ENCODE measurements at places on chromosomes 12 and 14. TPM values are rescaled to one million over a fixed set of nuclear protein-coding genes. Genes with fewer than 3 reads are reported as not detected.
A peak's percentile ranks its signal among the peaks of the same experiment; 100 is the strongest.

DNA sequence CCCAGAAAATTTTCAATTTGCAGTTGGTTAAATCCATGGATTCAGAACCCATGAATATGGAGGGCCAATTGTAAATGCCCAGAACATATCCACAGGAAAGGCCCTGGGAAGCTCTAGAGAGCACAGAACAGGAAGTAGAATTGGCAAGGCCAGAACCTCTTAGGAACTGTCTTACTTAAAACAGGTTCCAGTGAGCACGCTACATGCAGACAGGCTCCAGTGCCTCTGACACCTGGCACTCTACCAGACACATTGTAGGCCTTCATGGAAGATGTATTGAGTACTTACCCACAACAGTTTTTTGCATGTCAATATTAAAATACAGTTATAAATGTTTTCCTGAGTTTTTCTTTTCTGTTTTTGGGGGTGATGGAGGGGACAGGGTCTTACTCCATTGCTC lies 188.2 kb upstream of the FRMD6 start:
- DNase-seq = no peak

Gene KIF5A
- total RNA-seq = 0.72 TPM

GRCh38 chr12:6383572-6384498 lies at the start of gene LTBR:
TSS of gene LTBR (plus strand) at chr12:6384162. CDS start at chr12:6384359, 197 bp downstream.
- DNase-seq = no peak

Gene PIK3C2G
- total RNA-seq = not detected

DNA sequence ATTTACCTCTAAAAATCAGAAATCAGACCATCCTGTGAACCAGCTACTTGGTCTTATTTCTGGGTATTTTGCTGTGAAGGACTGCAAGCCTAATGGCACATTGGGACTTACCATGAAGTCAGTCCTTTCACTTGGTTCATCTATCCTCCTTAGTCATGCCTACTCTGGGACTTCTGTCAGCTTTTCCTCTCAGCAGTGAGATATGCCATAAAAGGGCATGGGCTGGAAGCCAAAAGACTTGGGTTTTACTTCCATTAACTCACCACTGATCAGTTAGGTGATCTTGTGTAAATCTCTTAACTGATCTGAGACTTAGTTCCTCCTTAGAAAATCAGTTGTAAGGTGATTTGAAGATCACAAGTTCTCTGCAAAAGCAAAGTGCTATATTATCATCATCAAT lies 116.5 kb downstream of the PAH start:
- no peak for DNase-seq

Gene PRB4
- not detected for total RNA-seq

- DNase-seq = no peak
These were observed 73.9 kb downstream of the EP400 start for GRCh38 chr12:132023658-132024057.

DNA sequence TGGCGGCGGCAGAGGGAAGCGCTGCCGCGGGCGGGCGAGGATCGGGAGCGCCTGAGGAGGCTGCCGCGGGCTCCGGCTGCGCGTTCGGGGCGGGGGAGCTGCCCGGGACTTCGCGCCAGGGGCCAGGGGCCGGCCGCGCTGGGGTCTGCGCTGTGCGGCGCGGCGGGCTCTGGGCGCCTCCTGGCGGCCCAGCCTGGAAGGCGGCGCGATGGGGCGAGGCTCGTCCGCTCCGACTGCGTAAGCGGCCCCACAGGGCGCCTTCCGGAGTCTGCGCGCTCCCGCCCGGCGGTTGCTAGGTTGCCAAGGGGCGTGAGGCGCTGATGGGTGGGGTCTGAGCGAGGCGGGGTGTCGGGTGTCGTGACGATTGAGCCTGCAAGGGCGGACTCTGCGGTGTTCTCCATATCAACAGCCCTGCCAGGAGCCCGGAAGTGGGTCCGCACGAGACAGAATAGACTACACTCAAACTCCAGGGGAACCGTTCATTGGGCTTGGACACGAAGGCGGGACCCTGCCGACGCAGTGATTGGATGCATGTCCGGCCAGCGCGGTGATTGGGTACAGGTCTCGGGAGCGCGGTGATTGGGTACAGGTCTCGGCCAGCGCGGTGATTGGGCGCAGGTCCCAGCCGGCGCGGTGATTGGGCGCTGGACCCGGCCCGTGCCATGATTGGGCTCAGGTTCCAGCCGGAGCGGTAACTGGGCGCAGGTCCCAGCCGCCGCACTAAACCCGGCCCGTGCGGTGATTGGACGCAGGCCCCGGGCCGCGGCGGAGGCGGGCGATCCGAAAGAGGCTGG lies at the start of gene TEDC1:
TSS of gene TEDC1 (plus strand) at position 675 of the 794 bp plus-strand sequence. CDS start 130 bp downstream, outside the sequence.
- peak; percentile 100 for DNase-seq

DNA sequence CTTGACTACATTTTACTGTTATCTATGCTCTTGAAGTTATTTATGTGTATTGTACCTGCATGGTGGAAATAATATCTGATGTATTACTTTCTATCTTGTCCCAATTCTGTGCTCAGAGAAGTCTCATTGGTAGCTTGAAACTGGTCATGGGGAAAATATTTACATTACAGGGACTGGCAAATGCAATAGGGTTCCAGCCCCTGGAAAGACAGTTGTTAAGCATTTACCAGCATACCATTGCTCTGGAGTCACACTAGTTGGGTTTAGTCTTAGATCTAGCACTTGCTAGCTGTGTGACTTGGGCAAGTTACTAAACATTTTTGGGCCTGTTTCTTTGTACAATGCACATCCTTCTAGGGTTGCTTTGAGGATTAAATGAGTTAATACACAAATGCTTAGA lies 86.3 kb upstream of the NRXN3 start:
- no peak for DNase-seq

Gene MYF5
- total RNA-seq = not detected

DNA sequence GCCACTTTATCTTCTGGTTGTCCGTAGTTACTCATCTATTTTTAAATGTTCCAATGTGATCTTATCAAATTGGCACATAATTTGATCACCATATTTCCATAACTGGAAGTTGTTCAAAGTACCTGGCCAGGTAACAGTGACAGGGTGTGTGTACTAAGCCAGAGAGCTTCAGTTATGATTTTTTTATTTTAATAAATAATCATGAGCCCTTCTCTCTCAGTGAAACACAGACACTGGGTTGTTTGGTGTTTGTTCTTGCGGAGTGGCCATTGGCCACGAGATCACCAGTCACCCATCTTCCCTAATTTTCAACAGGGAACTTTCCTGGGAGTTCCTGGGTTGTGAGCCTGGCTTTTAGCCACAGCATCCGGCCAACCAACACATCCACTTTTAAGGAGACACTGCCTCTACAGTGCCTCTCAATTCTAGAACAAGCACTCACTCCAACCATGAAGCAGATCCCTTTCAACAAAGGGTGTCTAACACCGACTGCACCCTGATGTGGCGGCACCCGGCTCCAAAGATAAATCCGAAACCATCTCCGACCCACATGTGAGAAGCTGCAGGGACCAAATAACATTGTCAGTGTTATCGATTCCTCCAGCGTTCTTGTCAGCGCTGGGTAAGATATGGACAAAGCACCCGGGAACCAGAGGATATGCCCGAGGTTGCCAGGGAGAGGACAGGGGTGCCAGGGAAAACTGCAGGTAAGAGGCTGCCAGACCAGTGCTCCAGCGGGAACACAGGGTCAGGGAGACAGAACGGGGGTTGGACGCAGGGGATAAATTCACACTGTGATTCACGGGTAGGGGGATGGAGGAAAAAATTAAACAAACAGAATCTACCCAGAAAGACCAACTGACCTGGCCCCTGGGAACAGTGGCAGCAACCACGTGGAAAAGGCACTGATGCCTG lies 49.9 kb downstream of the FOXN3 start:
- DNase-seq = no peak

DNA sequence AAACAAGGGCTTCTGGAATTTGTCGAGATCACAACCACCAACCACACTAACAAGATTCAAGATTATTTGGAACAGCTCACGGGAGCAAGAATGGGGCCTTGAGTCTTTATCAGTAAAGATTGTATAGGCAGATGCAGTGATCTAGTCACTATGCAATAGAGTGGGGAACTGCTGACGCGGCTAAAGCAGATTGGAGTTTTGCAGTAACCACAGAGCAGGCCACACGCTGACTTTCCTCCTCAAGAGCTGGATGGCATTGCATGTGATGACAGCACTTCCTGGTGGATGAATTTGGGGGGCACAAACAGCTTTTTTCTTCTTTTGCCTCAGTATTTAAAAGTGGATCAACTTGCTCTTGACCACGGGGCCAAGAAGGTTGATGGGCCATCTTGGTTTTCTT lies 46.0 kb downstream of the KCNK13 start:
- DNase-seq = no peak

- no peak for DNase-seq
These were observed 21.2 kb downstream of the GPRC5D start for GRCh38 chr12:12930633-12931219.

Gene GPR65
- total RNA-seq = 12.3 TPM

All from CD4-positive, CD25-positive, alpha-beta regulatory T cell (primary cell).